Mammary epithelial cell (primary cell): ENCODE measurements at places on chromosomes 2 and 18. TPM values are rescaled to one million over a fixed set of nuclear protein-coding genes. Genes with fewer than 3 reads are reported as not detected.
A peak's percentile ranks its signal among the peaks of the same experiment; 100 is the strongest.

DNA sequence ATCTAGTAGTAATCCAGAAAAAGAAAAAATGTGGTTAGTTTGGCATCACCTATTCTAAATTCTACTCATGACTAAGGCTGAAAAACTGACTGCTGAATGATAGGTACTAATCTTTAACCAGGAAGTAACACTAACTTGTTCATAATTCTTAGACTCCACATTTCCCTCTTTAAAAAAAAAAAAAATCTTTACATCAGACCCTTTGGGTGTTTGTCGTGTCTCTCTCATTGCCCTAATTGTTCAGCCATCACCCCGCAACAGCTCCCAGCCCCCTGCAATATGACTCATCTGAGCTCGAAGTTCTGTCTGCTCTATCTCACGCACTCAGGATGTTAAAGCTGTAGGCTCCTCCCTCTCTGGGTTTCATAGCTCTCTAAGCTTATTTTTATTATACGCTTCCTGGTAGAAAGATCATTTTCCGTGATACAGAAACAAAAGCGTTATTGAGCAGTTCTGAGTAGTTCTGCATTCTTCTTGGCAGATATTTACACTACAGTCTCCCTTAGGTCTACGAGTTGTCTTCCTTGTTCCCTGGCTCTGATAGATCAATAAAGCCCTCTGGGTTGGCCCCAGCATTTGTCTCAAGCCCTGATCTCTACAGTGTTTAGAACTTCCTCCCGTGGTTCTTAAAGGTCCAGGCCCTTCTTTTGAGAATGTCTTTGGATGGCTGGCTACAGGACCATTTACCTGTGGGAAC is 95.6 kb downstream of the TNFRSF11A start:
- DNase-seq = peak; percentile 78

DNA sequence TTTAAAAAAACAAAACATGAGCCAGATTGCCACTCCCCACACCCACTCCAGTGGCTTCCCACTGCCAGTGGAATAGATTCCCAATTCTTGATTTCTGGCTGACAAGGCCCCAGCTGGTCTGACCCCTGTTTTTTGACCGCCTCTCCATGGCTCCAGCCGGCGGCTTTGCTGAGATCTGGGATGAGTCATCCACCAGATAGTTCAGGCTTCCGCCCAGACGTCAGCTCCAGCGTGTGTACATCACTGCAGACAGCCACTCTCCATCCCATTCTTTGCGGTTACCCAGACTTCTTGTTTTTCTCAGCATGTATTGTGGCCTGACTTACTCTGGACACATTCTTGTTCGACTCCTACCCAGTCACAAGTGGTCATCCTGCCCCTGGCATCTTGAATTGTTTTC is 227.9 kb downstream of the GBX2 start:
- no peak for DNase-seq

- no peak for DNase-seq
Measured at GRCh38 chr2:45728458-45728942, 77.0 kb downstream of the PRKCE start.

DNA sequence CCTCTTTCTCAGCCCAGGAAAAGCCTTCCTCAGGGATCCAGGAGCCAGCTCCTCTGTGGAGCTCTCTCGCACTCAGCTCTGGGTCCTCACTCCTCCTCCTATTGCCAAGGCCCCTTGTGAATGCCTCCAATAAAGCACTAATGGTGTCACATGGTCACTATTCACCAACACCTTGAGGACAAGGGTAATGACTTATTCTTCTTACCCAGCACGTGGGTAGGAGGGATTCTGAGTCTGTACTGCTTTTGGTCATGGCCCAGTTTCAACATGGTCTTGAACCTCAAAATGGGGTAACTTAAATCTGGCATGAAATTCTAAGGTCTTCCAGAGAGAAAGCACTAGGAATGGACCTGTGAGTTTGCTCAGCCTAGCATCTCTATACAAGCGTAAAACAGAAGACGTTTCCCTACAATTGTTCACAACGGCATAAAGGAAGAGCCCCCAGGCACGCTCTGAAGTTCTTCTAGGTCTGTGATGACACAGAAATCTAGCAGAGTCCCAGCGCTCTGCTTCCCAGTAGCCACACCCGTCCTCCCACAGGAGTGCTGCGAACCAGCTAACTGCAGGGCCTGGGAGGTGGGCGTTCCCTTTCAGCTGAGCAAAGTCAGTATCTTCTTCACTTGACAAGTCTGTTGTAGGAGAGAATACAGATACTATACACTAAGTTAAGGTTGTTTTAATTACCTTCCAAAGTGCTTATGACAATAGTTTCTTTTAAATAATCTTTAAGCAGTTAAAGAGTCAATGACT is 14.6 kb upstream of the KIDINS220 start:
- DNase-seq = no peak

- DNase-seq = peak; percentile 40
Measured at GRCh38 chr2:74755386-74755785, 78.5 kb upstream of the HK2 start.

DNA sequence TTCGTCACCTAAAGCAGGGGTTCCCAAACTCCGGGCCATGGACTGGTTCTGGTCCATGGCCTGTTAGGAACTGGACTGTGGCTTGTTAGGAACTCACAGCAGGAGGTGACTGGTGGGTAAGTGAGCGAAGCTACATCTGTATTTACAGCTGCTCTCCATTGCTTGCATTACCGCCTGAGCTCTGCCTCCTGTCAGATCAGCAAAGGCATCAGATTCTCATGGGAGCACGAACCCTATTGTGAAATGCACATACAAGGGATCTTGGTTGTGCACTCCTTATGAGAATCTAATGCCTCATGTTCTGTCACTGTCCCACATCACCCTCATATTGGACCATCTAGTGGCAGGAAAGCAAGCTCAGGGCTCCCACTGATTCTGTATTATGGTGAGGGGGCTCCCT is 217.0 kb downstream of the ZFP36L2 start:
- no peak for DNase-seq

DNA sequence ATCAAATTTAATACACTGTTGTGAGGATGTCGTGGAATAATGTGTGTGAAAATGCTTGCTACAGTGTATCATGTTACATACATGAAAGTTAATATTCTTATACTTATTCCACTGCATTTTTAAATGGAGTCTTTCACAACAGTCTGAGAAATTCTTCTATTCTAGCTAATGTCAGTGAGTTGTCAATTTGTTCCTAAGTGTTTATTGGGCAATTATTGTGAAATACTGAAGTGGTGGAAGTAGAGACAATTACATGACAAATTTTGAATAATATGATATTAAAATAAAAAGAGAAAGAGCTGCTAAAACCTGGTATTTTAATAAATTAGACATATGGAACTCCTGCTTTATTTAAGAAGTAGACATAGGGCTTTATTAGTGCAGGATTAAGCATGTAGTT is 176.1 kb downstream of the PTPRM start:
- no peak for DNase-seq

DNA sequence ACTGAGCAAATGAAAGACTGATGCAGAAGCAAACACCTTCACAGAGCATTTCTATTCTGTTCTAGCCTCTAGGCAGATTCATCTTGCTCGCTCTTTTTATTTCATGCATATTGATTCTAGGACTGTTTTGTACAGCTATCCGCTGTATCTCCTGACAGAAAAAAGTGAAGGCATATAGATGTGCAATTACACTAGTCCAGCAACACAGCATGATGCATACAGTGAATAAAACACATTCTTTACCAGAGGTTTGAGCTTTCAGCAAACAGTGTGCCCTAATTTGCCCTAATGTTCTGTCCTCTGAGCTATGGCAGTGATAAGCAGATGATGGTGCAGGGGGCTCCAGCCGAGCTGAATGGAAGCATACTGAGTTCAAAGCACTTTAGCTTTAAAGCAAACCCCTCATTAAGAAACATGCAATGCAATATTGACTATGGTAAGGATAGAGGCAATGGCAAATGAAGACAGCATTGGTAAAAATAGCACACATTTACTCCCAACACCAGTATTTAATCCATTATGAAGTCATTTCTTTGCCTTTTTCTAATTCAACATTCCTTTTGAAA is 141.2 kb upstream of the RGPD4 start:
- no peak for DNase-seq

DNA sequence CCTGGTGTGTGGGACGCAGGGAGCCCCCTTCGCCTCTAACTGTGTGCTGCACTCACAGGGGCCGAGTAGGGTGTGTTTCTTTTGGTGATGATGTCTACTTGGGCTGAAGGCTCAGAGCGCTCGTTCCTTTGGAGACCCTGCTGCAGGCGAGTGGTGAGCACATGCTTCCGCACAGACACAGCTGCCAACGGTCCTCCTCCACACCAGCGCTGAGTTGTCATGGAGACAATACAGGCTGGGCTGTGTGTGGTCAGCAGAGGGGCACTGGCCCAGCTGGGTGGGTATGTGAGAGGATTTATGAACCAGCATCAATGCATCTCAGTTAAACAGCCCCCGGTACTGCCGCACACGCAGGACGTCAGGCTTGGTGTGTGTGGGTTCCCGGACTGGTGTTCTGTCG is 143.5 kb downstream of the SH3RF3 start:
- no peak for DNase-seq

DNA sequence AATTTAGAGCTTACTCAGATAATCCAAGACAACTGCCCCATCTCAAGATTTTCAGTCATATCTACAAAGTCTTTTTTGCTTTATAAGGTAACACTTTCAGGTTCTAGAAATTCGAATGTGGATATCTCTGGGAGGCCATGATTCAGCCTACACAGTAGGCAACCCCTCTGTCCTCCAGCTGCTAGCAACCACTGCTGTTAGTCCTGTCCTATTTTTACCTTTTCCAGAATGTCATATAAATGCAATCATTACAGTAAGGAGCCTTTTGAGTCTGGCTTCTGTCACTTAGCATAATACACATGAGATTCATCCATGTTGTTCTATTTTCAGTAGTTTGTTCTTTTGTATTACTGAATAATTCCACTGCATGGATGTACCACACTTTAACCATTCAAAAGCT is 28.5 kb upstream of the MARCHF7 start:
- no peak for DNase-seq

- no peak for DNase-seq
Measured at GRCh38 chr2:8251291-8251690, 430.6 kb upstream of the ID2 start.

DNA sequence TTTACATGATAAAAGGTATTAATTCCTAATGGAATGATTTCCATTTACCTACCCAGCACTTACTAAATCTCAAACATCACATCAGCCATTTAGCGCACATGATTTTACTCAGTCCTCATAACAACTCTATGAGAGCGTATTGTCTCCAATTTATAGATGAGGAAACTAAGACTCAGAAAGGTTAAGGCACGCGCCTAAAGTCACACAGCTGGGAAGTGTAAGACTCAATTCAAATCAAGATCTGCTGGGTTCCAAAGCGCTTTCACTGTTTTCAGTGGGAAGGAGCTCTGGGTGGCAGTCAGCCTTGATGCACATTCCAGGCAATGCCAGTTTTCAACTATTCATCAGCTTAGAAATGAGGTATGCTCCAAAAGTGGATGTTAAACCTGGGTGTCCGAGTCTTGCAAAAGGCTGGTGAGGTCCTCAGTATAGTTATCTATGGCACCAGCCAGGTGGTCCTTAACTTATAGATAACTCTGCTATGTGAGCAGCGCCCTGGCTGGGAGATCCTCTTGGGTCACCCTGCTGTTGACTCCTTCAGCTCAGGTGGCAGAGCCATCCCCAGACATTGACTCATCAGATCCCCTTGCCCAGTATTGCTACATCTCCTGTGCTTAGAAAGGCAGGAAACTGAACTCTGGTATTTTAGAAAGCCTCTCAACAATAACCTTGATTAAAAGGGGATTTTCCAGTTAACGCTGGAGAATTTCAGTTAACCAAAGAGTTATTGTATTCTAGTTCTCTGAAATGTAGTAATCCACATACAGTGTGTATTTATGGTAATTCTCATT is 47.1 kb downstream of the SLC4A1AP start:
- DNase-seq = peak; percentile 68

- no peak for DNase-seq
Measured at GRCh38 chr2:162749994-162750393, 88.6 kb downstream of the KCNH7 start.

- peak; percentile 70 for DNase-seq
Measured at GRCh38 chr2:31294196-31294595, 60.2 kb downstream of the EHD3 start.

- peak; percentile 92 for DNase-seq
Measured at GRCh38 chr18:26460449-26461091, 87.8 kb downstream of the KCTD1 start.

DNA sequence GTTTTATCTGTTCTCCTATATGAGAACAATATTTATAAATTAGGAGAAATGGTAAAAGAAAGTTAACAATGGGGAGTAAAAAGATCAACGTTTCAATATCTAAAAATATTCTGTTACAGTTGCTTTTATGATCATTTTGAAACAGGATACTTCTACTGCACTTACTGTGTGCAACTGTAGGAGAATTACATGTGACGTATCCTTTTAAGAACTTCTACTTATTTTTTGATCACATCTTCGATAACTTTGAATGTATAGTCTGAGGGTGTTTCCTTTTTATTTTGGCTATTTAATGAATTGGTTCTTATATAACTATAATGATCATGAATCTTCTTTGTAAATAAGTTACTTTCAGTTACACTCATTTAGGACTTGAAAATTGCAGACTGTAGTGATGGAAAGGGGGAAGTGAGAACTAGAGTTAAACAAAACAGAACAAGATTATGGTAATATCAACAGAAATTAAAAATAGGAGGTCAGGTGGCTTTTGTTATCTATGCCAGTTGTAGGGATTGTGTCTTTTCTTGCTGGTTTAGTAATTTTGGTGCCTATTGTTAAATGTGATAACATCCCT is 109.9 kb downstream of the MSTN start:
- DNase-seq = no peak

GRCh38 chr18:919078-919477 is 14.4 kb downstream of the ADCYAP1 start:
- no peak for DNase-seq

DNA sequence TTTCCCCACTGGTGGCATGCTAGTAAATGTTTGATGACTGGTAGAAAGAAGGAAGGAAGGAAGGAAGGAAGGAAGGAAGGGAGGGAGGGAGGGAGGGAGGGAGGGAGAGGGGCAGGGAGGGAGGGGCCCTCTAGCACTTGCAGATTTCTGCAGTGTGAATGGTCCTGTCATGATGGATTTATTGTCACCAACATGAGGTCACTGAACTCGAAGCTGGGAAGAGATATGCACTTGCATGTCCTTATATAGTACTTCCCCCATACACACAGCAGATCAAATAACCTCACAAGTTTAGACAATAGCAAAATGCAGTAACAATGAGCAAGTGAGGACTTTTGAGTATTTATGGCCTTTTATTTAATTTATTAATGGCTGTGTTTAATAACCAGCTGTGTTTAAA is 44.5 kb upstream of the CXCR4 start:
- DNase-seq = no peak

GRCh38 chr2:47888581-47889280 is 17.6 kb downstream of the FBXO11 start:
- no peak for DNase-seq

- no peak for DNase-seq
Measured at GRCh38 chr2:157271590-157272203, 14.2 kb downstream of the GALNT5 start.

GRCh38 chr2:165843351-165843750 is 49.3 kb upstream of the GALNT3 start:
- DNase-seq = no peak

- peak; percentile 24 for DNase-seq
Measured at GRCh38 chr2:54895730-54896129, 154.5 kb downstream of the RTN4 start.

CDH19 gene
- not detected for polyA plus RNA-seq

RIT2 gene
- not detected for polyA plus RNA-seq

METTL21A gene
- polyA plus RNA-seq = 11.0 TPM

CCDC148 gene
- 0.35 TPM for polyA plus RNA-seq

COL4A3 gene
- not detected for polyA plus RNA-seq

PDE1A gene
- 0.05 TPM for polyA plus RNA-seq

AOX1 gene
- 82.2 TPM for polyA plus RNA-seq

CERKL gene
- 0.06 TPM for polyA plus RNA-seq

SEPTIN10 gene
- polyA plus RNA-seq = 50.8 TPM

GAL3ST2 gene
- polyA plus RNA-seq = not detected

TUBA3E gene
- not detected for polyA plus RNA-seq

CHRNG gene
- not detected for polyA plus RNA-seq

ASTL gene
- not detected for polyA plus RNA-seq
